ENCODE measurements at places on chromosomes 3 and 15.

GRCh38 chr3:195715583-195716266 is 5.1 kb upstream of the MUC20 start:
- no peaks in the 10 kb centered on the region for H3K36me3 ChIP-seq
- H3K4me3 ChIP-seq, result no peak overlapping the region
- no peak for DNase-seq

DNA sequence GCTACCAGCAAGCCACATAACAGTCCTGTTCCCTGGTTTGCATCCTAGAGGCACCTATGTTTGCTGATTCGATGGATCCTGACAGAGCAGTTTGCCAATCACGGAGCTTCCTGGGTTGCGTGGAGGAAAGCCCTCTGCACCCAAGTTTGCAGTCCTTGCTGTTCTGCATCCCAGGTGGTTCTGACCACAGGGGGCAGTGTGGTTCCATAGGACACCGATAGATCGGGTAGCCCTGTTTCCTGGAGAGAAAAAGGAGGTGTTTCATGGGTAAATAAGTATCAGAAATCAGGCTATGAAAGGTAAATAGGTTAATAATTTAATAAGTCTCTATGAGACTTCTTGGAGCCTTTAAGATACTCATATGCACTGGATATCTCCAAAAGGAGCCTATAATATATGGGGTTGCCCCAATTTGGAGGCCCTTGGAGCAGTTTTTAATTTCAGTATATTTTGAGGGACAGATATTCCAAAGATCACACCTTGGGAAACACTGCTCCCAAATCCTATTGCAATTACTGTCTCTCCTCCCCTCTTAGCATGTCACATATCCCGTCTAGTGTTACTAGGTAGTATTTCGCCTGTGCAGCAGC is 194.6 kb upstream of the TPM1 start:
- H3K36me3 ChIP-seq, result no peaks in the 10 kb centered on the region
- H3K27ac ChIP-seq, result no peak overlapping the region
- peak; percentile 32 for DNase-seq
- no peaks in the 10 kb centered on the region for H3K27me3 ChIP-seq
- peaks cover 26% of the 10 kb centered on the region for H3K4me1 ChIP-seq

GRCh38 chr15:58331560-58331912 is 100.3 kb upstream of the LIPC start:
- H3K36me3 ChIP-seq, result no peaks in the 10 kb centered on the region
- peak overlapping the region; percentile 58 for H3K27ac ChIP-seq
- no peak overlapping the region for H3K4me3 ChIP-seq

DNA sequence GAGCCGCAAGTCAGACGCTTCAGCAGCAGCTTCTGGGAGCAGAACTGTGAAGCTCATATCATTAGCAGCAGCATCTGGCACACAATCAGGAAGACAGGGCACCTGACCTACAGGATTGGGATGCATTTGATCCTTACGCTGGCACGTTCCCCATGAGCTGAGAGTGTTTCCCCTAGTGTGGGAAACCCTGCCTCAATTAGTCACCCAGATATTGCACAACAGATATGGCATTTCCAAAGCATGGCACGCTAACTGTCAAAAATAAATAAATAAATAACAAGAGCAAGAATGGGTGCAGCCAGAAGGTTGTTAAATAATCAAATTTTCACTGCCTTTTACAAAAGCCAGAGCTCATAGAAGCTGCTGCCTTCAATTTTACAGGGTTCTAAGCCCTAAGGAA is 189.6 kb upstream of the THBS1 start:
- no peak overlapping the region for H3K27ac ChIP-seq
- H3K27me3 ChIP-seq, result no peaks in the 10 kb centered on the region
- no peak overlapping the region for H3K4me3 ChIP-seq

GRCh38 chr3:195467641-195468390 is 25.0 kb upstream of the ACAP2 start:
- H3K27me3 ChIP-seq, result no peaks in the 10 kb centered on the region
- no peak overlapping the region for H3K27ac ChIP-seq
- H3K4me3 ChIP-seq, result no peak overlapping the region
- H3K4me1 ChIP-seq, result no peaks in the 10 kb centered on the region

- H3K4me3 ChIP-seq, result no peak overlapping the region
- DNase-seq, result no peak
- H3K36me3 ChIP-seq, result peaks cover 2% of the 10 kb centered on the region
- no peaks in the 10 kb centered on the region for H3K27me3 ChIP-seq
- H3K27ac ChIP-seq, result no peak overlapping the region
Measured at GRCh38 chr15:40105517-40106202, 3.0 kb downstream of the BMF start.

- H3K4me1 ChIP-seq, result no peaks in the 10 kb centered on the region
- H3K36me3 ChIP-seq, result peaks cover 92% of the 10 kb centered on the region
- H3K27me3 ChIP-seq, result no peaks in the 10 kb centered on the region
Measured at GRCh38 chr3:196354132-196354531, 15.9 kb upstream of the TM4SF19 start.

GRCh38 chr3:127889461-127889863 is 25.6 kb upstream of the KBTBD12 start:
- no peaks in the 10 kb centered on the region for H3K27me3 ChIP-seq
- no peak overlapping the region for H3K27ac ChIP-seq
- no peak for DNase-seq
- H3K4me1 ChIP-seq, result peaks cover 2% of the 10 kb centered on the region
- no peak overlapping the region for H3K4me3 ChIP-seq
- H3K36me3 ChIP-seq, result no peaks in the 10 kb centered on the region

DNA sequence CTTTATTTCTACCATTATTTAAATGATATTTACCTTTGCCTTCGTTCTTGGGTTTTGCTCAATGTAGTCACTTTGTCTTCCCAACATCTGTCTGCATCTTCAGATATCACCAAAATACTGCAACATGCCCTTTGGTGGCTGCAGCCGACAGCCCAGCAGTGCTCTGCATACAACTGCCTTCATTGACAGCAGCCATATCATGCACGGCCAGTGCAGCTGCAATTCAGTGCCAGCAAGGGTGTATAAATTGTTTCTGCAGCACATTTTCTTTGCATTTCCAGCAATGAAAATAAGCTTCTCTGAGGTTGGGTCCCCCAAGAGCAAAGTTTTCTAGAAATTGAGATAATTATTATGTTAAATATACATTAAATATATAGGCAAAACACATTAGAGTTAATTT is 6.0 kb upstream of the PLSCR5 start:
- H3K27me3 ChIP-seq, result no peaks in the 10 kb centered on the region
- H3K4me1 ChIP-seq, result no peaks in the 10 kb centered on the region
- DNase-seq, result no peak
- no peak overlapping the region for H3K4me3 ChIP-seq
- no peaks in the 10 kb centered on the region for H3K36me3 ChIP-seq

DNA sequence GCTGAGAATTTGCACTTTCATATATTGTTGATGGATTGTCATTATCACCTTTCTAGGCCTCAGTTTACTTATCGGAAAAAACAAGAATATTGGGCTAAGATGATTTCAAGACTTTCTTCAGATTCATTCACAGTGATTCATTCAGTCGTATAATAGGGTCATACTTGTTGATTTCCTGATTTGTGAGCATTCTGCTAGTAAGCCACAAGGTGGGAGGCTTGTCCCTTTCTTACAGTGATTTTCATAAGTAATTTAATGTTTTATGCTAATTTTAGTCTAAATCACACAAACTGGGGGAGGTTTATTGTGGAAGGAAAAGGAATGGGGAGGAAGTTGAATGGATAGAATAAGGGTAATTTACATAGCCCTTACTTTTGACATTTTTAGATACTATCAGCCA is 126.8 kb upstream of the GOLGA6L4 start:
- DNase-seq, result no peak
- H3K4me3 ChIP-seq, result no peak overlapping the region
- H3K4me1 ChIP-seq, result no peaks in the 10 kb centered on the region
- H3K27ac ChIP-seq, result no peak overlapping the region
- no peaks in the 10 kb centered on the region for H3K36me3 ChIP-seq

DNA sequence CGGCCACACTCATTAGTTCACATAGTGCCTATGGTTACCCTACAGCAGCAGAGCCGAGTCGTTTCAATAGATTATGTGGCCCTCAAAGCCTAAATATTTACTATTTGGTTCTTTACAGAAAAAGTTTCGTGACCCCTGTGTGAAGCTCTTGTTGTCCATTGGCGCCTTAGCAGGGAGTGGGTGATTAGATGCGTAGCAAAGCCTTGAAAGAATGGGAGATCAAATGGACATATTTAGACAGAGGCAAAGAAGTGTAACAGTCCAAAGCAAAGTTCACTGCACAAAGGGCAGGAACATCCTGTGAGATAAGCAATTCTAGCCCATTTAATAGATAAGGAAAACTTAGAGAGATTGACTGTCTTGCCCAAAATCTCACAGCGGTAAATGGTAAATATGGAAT is 247.4 kb upstream of the TRIM42 start:
- H3K4me3 ChIP-seq, result no peak overlapping the region
- peaks cover 13% of the 10 kb centered on the region for H3K4me1 ChIP-seq
- H3K27ac ChIP-seq, result no peak overlapping the region
- H3K27me3 ChIP-seq, result no peaks in the 10 kb centered on the region
- H3K36me3 ChIP-seq, result no peaks in the 10 kb centered on the region
- DNase-seq, result no peak

GRCh38 chr15:29449136-29449535 is 179.5 kb upstream of the NSMCE3 start:
- no peak overlapping the region for H3K4me3 ChIP-seq
- no peaks in the 10 kb centered on the region for H3K36me3 ChIP-seq
- H3K27ac ChIP-seq, result no peak overlapping the region
- peaks cover 4% of the 10 kb centered on the region for H3K4me1 ChIP-seq
- no peaks in the 10 kb centered on the region for H3K27me3 ChIP-seq

DNA sequence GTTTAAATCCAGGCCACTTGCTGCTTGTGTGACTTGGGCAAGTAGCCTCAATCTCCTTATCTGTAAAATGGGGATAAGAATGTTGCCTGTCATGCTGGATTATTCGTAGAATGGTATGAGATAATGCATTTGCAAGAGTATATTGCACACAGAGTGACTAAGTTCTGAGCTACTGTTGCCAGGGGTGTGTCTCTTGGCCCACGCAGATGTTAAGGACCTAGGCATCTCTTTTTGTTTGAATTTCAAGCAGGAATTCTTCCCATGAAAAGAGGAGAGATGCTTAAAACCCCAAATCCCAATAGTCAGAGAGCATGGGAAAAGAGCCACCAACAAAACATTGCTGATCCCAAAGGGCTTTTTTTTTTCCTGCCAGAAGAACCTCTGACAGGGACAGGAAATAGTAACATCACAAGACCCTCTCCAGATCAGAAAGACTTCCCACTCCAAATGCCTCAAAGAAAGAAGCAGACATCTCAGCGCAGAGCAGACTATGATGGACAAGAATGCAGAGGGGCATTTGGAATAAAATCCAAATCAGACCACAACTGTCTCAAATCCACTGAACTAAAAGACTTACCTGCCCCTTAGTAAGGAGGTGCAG is 90.5 kb downstream of the MRPL46 start:
- no peaks in the 10 kb centered on the region for H3K36me3 ChIP-seq
- H3K27me3 ChIP-seq, result no peaks in the 10 kb centered on the region
- H3K4me3 ChIP-seq, result no peak overlapping the region

- no peaks in the 10 kb centered on the region for H3K27me3 ChIP-seq
- DNase-seq, result no peak
- no peak overlapping the region for H3K27ac ChIP-seq
Measured at GRCh38 chr15:53115563-53115962, 325.4 kb upstream of the ONECUT1 start.

GRCh38 chr3:38250198-38250597 is 15.4 kb upstream of the SLC22A13 start:
- H3K36me3 ChIP-seq, result peaks cover 18% of the 10 kb centered on the region
- no peak overlapping the region for H3K27ac ChIP-seq
- no peaks in the 10 kb centered on the region for H3K27me3 ChIP-seq
- no peak overlapping the region for H3K4me3 ChIP-seq
- H3K4me1 ChIP-seq, result peaks cover 3% of the 10 kb centered on the region
- no peak for DNase-seq

DNA sequence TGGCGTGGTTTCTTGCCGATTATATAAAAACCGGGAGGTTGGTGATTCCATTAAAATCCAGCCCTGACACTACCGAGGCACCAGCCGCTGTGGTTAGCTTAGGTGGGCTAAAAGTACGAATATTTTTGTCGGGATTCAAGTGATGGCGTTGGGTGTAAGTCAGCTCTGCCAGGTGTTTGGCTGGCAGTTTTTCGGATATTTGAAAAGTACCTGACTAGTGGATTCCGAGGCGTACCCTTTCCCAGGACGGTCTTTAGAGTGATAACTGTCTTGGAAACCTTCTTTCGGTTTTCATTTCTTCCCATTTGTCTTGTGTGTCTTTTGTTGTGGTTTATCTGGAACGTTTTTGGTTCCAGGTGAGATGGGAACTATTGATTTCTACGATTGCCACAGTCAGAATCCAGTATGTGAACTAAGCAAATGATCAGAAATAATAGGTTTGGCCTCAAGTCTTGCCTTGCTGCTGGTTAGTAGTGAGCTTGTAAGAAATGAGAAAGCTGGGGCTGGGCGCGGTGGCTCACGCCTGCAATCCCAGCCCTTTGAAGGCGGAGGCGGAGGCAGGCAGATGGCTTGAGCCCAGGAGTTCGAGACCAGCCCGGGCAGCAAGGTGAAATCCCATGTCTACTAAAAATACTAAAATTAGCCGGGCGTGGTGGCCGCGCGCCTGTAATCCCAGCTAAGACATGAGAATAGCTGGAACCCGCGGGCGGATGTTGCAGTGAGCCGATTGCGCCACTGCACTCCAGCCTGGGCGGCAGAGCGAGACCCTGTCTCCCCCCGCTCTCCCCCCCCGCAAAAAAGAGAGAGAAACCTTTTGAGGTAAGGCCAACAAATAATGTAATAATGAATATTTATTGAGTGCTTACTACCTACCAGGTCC is 1.4 kb downstream of the FYTTD1 start:
- peaks cover 4% of the 10 kb centered on the region for H3K4me1 ChIP-seq
- peak overlapping the region; percentile 90 for H3K4me3 ChIP-seq
- no peak overlapping the region for H3K27ac ChIP-seq

GRCh38 chr3:167445491-167445890 is 28.4 kb downstream of the SERPINI2 start:
- H3K4me3 ChIP-seq, result no peak overlapping the region
- no peak overlapping the region for H3K27ac ChIP-seq
- H3K4me1 ChIP-seq, result peaks cover 3% of the 10 kb centered on the region
- DNase-seq, result no peak
- H3K36me3 ChIP-seq, result no peaks in the 10 kb centered on the region

DNA sequence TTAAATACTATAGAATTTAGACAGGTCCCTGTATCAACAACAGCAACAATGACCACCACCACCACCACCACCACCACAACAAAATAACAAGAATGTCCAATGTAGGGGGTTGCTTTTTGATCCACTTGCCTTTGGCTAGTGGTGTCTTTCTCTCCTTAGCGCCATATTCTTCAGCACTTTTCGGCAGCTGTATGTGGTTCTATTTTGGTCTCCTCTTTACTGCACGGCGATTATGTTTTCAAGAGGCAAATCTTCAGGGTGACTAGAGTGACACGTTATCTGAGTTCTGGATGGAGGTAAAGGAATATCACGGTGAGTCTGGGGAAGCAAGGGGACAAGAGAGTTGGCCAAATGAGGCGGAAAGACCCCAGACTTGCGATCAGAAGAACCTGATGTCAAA is 56.1 kb downstream of the ST6GAL1 start:
- H3K36me3 ChIP-seq, result peaks cover 3% of the 10 kb centered on the region
- DNase-seq, result no peak
- no peak overlapping the region for H3K27ac ChIP-seq
- H3K27me3 ChIP-seq, result no peaks in the 10 kb centered on the region
